Common myeloid progenitor, CD34-positive (primary cell): ENCODE measurements at places on chromosomes 6 and 20.
A peak's percentile ranks its signal among the peaks of the same experiment; 100 is the strongest.

GRCh38 chr6:74550821-74551220, 655.0 kb downstream of the COL12A1 start:
- no peak for DNase-seq

GRCh38 chr6:29943053-29943966, 978 bp downstream of the HLA-A start:
- peak; percentile 37 for DNase-seq

- no peak for DNase-seq
Observed at GRCh38 chr20:3239026-3239866, at the start of gene SLC4A11. SLC4A11 (minus strand) TSS chr20:3239190; CDS start chr20:3239137, 53 bp downstream.

DNA sequence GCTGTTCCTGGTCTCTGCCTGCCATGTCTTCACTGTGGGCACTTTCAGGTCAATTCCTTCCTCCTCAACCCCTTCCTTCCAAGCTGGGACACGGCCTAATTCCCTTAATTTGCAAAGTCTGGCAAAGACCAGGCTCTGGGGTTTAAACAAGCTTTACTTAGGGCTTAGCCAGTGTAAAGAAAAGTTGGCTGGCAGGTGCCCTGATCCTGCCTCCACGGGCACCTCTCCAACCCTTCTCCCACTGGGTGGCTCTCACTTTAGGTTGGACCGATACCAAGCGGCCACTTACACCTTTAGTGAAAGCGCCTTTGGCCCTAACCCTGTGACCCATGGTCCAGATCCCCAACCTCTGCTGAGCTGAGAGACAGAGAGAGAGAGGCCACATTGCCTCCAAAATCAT, 13.7 kb upstream of the MLN start:
- no peak for DNase-seq

DNA sequence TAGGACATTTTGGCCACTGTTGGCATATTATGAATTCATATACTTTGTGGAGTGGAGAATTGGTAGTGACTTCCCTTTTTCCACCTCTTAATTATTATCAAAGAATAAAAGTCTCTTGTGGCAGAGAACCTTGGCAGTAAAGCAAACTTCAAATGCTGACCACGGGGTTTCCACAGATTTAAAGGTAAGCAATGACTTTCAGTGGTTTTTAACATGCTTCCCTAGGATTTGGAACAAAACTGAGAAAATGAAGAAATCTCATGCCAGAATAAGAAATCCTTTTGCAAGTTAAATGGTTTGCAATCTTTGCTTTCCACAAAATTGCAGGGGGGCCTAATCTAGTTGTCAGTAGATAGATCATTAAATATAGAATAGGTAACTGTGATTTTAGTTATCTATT, 2.0 kb upstream of the SDC4 start:
- peak; percentile 23 for DNase-seq

- no peak for DNase-seq
Observed at GRCh38 chr20:18984238-18985200, 170.9 kb downstream of the SCP2D1 start.

DNA sequence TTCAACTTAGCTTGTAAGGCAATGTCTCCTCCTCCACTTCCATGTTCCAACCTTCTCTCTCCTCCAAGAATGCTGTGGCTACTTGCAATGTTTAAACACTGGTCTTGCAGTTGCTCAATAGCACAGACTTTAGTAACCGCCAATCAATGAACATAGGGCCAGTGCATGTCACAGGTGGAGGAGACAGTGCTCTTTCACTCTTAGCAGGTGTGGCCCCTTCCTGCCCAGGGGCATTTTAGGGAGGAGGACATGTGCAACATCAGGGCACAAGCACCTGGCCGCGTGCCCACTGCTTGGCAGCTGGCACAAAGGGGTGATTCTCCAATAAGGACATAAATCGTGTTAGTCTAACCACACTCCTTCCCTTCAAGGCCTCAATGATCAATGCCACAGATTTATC, 41.3 kb downstream of the ADGRF1 start:
- no peak for DNase-seq

DNA sequence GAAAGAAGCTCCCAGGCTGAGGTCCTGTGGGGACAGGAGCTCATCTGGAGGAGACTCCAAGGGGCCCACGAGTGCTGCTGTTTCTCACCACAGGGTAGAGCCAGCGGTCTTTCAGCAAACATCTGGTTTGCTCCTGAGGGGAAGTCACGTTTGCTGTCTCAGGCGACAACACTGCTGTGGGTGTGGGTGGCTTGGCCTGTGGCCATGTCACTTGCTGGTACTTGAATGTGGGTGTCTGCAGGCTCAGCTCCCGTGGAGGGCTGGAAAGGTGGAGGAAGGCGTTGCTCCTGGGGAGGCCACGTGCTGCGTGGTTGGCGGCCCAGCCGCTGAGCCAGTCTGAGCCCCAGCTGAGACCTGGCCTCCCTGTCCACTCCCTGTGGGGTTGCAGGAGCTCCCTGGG, 52.8 kb upstream of the MPC1 start:
- peak; percentile 97 for DNase-seq

DNA sequence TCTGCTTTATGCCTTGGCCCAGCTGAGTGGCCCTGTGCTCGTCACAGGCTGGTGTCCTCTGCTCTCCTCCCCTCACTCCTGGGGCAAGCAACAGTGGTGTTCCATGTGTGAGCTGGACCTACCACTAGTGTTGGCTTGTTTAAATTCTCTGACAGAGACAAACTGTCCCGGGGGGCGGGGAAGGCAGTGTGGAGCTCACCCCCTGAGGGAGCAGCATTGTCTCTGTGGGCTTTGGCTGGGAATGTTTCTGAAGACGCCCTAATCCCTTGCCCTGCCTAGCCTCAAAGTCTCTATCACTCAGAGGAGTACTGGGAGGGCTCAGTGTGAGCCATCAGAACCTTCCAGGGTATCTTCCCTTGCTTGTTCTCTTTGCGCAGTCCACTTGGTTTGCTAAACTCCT, 5.2 kb upstream of the VEGFA start:
- no peak for DNase-seq

GRCh38 chr20:20076297-20077065, 24.1 kb downstream of the CFAP61 start:
- DNase-seq = no peak

- DNase-seq = no peak
Observed at GRCh38 chr20:46209930-46210671, 92.0 kb downstream of the CD40 start.

DNA sequence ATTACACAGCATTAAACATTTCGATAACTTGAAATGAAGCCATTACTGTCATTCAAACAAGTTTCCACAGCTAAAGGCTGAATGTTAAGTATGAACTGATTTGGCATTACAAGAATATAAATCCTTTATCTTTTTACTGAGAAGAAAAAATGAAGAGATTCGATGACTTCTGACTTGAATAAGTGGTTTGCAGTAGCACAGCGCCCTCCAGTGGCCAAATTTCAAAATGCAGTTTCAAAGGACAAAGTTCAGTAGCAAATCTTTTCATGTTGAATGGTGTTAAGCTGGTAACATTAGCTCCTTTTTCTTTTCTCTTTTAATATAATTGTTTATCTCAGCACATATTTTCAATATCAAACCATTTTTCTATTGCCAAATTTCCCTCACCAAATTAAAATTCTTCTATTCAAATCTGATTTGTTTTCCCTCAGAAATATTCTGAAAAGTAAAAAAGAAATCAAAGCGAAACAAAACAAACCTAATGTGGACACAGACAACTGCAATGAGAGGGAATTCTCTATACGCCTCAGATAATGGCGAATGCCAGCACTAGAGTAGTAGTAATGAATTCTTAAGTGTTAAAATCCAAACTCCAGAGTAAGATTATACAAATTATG, 145.7 kb downstream of the BTBD9 start:
- peak; percentile 87 for DNase-seq
